ENCODE measurements at places on chromosomes 5 and 9. TPM values are rescaled to one million over a fixed set of nuclear protein-coding genes. Genes with fewer than 3 reads are reported as not detected.

Gene MSX2
- not detected for total RNA-seq

Gene GLDC
- total RNA-seq, result 3.8 TPM

Gene NAIP
- total RNA-seq, result 3.4 TPM

Gene FAM120A
- 142 TPM for total RNA-seq

Gene SDHA
- total RNA-seq, result 168 TPM

Gene DNM1
- 0.66 TPM for total RNA-seq

Gene SLC4A9
- not detected for total RNA-seq

Gene ESM1
- total RNA-seq, result 0.20 TPM

Gene HABP4
- 21.0 TPM for total RNA-seq

Gene SLC25A2
- 0.35 TPM for total RNA-seq

Gene PCDHA5
- not detected for total RNA-seq

Gene QSOX2
- 15.3 TPM for total RNA-seq

Gene ITGA1
- total RNA-seq, result 21.9 TPM

Gene ELAVL2
- not detected for total RNA-seq

Gene C9
- total RNA-seq, result not detected

Gene ARHGEF39
- 7.7 TPM for total RNA-seq

Gene PDGFRB
- 0.66 TPM for total RNA-seq

Gene ACSL6
- 22.7 TPM for total RNA-seq

Gene FOXD4L3
- total RNA-seq, result not detected

Gene ENTPD2
- total RNA-seq, result not detected

Gene PCDHGA7
- 0.09 TPM for total RNA-seq

Gene CBY3
- 0.91 TPM for total RNA-seq

Gene CFAP77
- total RNA-seq, result not detected

Gene SLC6A7
- total RNA-seq, result not detected

Gene PRR16
- not detected for total RNA-seq

Gene SPATA9
- not detected for total RNA-seq

Gene YTHDC2
- total RNA-seq, result 24.4 TPM

Gene SLC46A2
- not detected for total RNA-seq

Gene PCDHA9
- not detected for total RNA-seq

Gene SHOC1
- not detected for total RNA-seq

Gene DMRT3
- not detected for total RNA-seq

Gene IFNK
- total RNA-seq, result not detected

Gene KCNN2
- not detected for total RNA-seq

Gene IL13
- total RNA-seq, result 69.0 TPM

Gene SLC27A6
- not detected for total RNA-seq

Gene UAP1L1
- total RNA-seq, result 15.3 TPM

Gene PKD2L2
- total RNA-seq, result not detected

Gene SPINK13
- not detected for total RNA-seq

Gene SPATA24
- total RNA-seq, result 3.6 TPM

Gene CCDC171
- 1.8 TPM for total RNA-seq

Gene RNF183
- not detected for total RNA-seq

Gene AMACR
- total RNA-seq, result 11.3 TPM

Gene FAM163B
- not detected for total RNA-seq

Gene ASPN
- total RNA-seq, result not detected

Gene QRFP
- total RNA-seq, result not detected

Gene PIP5KL1
- 1.4 TPM for total RNA-seq

Gene GHR
- not detected for total RNA-seq

Gene GGTA1
- total RNA-seq, result not detected

Gene FCHSD1
- total RNA-seq, result 33.7 TPM

Gene THBS4
- total RNA-seq, result 0.98 TPM

Gene ANXA6
- 452 TPM for total RNA-seq

Gene MACIR
- 9.9 TPM for total RNA-seq

Gene PTGER4
- total RNA-seq, result 49.5 TPM

Gene DMRT2
- not detected for total RNA-seq

Gene PTGS1
- total RNA-seq, result 0.27 TPM

Gene STC2
- total RNA-seq, result 2.1 TPM

Gene SAXO1
- total RNA-seq, result not detected

Gene CER1
- total RNA-seq, result not detected

Gene PCDHGA5
- total RNA-seq, result 0.09 TPM

All from CD8-positive, alpha-beta memory T cell (primary cell).